ENCODE measurements at places on chromosomes 11 and 22.

GRCh38 chr11:32829680-32830412 is at the start of gene PRRG4:
Gene PRRG4, plus strand, starts transcription at chr11:32829927. Its CDS starts 603 bp downstream, at chr11:32830530.
- DNase-seq, result no peak

DNA sequence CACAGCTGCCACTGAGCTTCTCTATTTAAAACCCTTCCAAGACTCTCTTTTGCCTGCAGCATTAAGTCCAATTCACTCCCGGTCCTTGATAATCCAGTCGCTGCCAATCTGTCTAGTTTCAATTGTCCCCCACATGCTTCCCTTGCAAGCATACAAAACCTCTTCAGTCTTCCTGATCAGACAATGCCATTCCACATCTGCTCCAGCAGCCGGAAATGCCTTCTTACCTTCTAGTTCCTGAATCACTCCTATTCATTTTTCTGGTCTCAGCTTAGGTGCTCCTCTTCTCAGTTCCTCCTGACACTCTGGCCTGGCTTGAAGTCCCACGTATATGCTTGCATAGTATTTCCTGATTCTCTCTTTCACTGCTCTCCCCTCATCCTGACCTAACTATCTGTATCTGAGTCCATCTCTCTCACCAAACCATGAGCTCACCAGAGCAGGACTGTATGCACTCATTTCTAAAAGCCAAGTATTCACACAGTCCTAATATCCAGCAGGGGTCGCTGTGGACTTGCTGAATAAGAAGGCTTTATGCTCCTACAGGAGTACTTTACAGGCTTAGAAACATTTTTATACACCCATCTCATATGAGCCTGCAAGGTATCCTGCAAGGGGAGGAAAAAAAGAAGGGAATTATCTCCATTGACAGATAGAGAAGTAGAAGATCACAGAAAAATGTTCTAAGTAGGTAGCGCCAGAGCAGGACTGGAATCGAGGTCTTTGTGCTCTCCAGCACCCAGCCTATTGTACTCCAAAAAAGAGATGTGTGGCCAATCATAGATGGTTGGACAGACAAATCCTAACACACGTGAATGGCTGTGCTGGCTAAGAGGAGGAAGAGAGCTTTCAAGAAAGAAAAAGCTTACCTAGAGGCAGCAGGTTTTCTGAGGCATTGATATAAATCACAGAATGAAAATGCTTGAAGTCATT is 19.2 kb downstream of the XRRA1 start:
- DNase-seq, result peak; percentile 72

DNA sequence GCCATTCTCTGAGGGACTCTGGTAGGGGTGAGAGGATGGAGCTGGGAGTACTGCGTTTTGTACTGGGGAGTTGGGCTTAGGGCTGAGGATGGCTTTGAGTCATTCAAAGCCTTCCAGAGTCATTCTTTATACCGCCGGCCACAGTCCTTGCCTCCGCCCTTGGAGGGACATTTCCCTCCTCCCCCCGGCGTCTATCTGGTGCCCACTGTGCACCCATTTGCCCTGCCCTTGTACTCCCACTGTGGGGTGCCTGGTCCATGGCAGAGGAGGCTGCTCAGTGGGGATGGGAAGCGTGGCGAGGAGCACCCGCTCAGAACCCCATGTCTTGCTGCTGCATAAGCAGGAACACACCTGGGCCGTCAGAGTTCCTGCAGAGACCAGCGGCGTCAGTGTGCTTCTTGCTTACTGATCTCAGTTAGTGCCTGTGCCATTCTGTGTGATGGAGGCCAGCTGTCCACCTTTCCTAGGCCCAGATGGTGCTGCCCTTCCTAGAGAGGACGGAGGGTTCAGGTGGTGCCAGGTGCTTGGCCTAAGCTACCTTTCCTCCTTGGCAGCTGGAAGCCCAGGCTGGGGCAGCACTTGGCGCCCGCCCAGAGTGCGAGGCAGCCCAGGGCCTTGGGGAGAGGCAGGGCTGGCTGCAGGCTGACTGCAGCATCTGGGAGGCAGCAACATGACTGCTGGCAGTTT is 23.3 kb upstream of the TMEM191C start:
- no peak for DNase-seq

DNA sequence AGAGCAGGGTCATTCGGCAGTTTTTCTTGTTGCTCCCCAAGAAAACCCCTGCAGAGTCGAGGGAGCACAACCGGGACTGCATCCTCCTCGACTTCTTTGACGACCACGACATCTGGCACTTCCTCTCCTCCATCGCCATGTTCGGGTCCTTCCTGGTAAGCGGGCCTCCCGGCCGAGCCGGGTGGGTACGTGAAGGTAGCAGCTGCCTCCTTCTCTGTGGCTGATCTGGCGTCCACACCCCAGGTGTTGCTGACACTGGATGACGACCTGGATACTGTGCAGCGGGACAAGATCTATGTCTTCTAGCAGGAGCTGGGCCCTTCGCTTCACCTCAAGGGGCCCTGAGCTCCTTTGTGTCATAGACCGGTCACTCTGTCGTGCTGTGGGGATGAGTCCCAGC is 3.4 kb upstream of the TAGLN start:
- DNase-seq, result no peak

DNA sequence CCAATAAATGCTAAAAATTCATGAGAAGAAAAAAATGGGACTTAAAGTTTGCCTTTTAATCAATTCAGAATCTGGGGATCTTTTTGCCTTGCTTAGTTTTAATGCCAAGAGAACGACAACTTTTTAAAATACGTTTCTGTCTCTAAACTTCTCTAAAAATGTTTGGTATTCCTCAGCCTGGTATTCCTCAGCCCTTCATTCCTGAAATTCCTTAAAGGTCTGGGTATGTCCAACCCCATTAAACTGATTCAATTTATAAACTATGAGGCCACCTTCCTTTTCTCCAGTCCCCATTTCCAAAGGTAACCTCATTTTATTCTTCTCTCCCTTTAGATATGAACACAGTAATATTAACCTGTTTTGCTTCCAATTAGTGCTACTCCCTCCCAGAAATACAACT is 16.6 kb downstream of the POLA2 start:
- no peak for DNase-seq

GRCh38 chr22:49024775-49025440 is 802.8 kb downstream of the BRD1 start:
- no peak for DNase-seq

- no peak for DNase-seq
Observed at GRCh38 chr11:20311444-20311843, 52.1 kb upstream of the HTATIP2 start.

- DNase-seq, result no peak
Observed at GRCh38 chr11:76086743-76087635, 119.3 kb downstream of the WNT11 start.

DNA sequence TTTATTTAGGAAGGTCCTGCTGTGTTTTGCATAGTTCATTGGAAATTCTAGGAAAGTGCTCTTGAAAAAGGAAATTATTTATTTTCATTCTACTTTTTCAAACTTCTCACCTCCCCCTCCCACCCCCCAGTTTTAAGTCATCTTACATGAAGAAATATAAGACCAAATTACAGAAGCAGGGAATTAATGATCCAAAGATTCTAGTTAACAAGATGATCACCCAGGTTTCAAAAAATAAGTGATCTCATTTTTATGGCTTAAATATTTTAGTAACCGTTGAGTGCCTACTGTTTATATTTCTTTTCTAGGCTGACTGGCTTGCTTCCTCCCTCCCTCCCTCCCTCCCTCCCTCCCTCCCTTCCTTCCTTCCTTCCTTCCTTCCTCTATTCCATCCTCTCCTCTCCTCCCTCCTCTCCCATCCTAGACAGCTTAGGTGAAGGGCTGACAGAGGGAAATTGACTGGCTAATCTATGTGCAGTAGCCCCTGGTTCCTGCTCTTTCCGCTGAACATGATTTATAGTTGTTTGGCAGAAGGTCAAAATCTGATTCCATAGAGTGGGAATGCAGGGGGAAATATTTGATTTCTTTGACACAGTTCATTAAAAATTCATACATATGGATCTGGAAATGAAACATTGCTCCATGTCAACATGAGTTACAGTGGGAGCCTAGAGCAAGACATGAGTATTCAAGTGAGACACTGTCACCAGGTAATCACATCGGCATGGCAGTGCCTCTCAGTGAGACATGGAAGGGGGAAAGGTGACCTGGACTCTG is 123.4 kb downstream of the COMMD9 start:
- peak; percentile 70 for DNase-seq

GRCh38 chr11:47955061-47955755 is 25.2 kb upstream of the PTPRJ start:
- DNase-seq, result no peak

DNA sequence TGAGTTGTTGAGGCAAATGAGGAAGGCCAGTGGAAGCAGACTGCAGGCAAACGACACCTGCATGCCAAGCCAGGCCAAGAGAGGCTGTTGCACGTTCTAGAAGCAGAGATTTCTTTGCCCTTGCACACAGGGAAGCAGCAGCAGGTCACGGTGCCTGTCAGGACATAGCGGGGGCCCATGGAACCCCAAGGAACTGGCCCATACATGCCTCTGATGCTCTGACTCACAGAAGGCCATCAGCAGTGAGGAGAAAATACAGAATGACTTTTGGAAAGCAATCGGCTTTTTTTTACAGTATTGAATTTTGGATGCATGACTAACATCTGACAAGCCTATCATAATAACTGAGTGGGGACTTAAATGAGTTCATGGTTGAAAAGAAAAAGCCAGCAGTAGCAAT is 123.9 kb downstream of the MPPED1 start:
- DNase-seq, result no peak

DNA sequence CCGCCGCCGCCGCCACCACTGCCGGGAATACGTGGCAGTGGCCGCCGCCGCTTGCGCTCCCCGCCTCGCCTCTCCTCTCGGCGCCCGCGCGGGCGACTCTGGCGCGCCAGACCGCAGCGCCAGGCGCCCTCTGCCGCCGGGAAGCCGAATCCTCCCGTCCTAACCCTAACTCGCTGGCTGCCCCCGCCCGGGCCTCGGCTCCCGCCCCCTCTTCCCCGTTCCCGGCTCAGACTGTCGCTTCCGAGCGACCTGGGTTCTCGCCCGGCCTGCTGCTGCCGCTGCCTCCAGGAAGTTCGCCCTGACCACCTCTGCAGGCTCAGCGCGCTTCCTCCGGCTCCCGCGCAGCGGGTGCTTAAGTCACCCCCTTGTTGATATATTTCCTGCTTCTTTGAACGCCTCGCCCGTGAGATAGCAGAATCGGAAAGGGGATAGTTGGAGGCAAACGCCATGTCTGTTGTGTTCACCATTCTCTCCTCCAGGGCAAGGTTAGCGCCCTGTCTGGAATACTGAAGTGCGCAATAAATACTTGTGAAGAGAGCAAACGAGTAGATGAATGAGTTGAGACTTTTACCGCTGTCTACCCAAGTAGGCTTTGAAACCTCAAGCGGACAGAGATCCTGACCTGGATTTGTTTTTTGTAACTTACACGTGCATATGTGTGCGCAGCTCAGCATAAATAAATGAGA is at the start of gene SMCO4:
Gene SMCO4, minus strand, starts transcription at position 100 of the 686 bp plus-strand sequence. CDS start 64,202 bp downstream, outside the sequence.
- peak; percentile 18 for DNase-seq

GRCh38 chr11:102345904-102346303 is 1.1 kb upstream of the BIRC2 start:
- no peak for DNase-seq

- DNase-seq, result no peak
Observed at GRCh38 chr11:8766043-8766987, 83.7 kb downstream of the RPL27A start.

DNA sequence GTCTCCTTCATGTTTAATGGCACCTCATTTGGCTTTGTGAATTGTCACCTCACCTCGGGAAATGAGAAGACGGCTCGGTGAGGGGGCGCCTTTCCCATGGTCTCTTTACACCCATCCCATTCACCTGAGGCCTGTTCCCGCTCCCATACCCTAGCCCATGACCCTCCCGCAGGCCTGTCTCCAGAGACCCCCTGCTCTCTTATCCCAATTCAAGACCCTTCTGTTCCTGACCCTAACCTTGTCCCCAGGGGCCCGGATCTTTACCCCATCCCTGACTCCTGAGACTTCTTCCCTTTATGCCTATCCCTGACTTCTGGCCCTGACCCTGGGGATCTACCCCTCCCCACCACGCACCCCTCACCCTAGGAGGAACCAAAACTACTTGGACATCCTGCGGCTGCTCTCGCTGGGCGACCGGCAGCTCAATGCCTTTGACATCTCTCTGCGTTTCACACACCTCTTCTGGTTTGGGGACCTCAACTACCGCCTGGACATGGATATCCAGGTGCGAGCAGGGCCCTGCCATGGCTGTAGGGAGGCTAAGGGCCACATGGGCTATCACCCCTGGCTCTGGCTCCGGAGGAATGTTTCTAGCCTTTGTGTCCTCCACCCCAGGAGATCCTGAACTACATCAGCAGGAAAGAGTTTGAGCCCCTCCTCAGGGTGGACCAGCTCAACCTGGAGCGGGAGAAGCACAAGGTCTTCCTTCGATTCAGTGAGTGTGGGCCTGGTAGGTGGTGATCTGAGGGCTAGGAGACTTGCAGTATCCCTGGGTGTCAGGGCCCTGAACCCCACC is 7.9 kb downstream of the INPPL1 start:
- DNase-seq, result no peak

GRCh38 chr22:45804319-45804985 is 132.8 kb downstream of the ATXN10 start:
- DNase-seq, result no peak

- DNase-seq, result no peak
Observed at GRCh38 chr11:72584939-72585597, 89.2 kb downstream of the PDE2A start.

GRCh38 chr11:123740787-123741158 is 687 bp downstream of the ZNF202 start:
- no peak for DNase-seq

DNA sequence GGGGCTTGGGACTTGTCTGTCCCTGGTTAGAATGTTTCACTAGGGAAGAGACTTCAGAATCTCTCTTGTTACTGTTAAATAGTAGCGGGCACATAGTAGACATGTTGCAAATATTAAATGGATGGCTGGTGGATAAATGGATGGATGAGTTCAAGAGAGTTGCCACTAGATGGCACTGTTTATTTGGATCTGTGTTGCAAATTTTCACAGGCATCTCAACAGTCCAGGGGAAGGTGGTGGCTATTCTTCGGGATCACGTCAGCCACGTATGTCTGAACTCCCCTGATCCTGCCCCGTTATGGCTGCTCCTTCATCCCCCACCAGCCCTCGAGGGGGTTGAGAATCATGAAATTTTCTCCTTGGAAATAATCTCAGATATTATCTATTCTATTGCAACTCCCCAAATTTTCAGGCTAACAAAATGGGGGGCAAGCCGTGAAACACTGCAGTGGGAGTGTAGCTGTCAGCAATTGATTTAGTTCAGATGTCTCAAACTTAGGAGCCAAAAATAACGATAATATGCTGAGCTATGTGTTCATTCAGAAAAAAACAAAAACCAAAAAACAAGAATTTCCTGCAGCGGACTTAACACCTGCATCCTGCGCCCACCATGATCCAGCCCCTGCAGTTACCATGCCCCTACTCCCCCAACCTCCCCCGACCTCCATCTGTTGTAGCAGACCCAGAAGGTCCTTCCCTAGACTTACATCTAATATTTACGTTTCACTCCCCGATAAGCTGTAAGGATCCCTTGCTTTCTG is 29.1 kb upstream of the BIRC3 start:
- DNase-seq, result peak; percentile 35

GRCh38 chr11:47361419-47361818 is 8.9 kb upstream of the MYBPC3 start:
- no peak for DNase-seq

- DNase-seq, result no peak
Observed at GRCh38 chr11:35683728-35684339, 21.3 kb downstream of the TRIM44 start.

Measured in NCI-H446 treated with DMSO at 0.1 percent for 48 hours (cell line).